Left renal pelvis (tissue), 4 donors: ENCODE measurements at places on chromosomes 6 and 20. TPM values are rescaled to one million over a fixed set of nuclear protein-coding genes. Genes with fewer than 3 reads are reported as not detected.

The SLC22A23 gene
- polyA plus RNA-seq: 8.9 TPM

- DNase-seq: no peak
Observed at GRCh38 chr6:128290221-128290620, 230.2 kb downstream of the PTPRK start.

DNA sequence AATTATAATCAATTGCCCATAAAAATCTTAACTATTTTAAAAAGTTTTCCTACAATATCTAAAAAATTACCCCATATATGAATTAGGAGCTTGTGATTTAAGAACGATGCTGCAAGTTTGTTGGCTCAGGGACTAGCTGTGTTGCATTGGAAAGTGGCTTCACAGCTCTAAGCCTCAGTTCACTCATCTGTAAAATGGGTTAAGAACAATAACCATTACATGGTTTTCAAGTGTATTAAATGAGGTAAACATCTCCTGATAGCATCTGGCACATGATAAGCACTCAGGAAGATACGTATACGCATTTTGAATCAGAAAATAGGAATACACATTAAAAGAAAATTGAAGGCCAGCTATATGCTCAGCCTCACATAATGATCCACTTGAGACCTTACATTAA, 76.4 kb downstream of the ARHGAP18 start:
- DNase-seq: no peak

The ID4 gene
- polyA plus RNA-seq: 134 TPM

The FOXO3 gene
- 47.4 TPM for polyA plus RNA-seq

The PAX1 gene
- polyA plus RNA-seq: not detected

DNA sequence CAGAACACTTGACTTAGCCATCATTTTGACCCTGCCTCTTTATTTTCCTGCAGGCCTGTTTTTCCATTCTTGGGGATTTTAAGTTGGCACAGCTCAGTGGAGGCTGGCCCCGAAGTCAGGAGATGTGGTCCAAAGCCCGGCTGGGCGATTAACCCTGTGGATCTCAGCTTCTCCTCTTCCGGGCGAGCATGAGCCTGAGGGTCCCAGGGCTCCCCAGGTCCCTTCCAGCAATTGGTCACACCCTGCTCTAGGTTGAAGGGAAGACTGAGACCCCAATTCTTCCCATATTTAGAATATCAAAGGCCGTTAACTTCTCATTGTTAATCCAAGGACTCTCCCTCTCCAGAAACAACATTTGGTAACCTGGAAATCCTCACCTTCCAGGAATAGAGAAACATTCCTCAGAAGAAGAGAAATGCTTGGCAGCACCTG, 2.3 kb downstream of the THBS2 start:
- no peak for DNase-seq

The HEY2 gene
- polyA plus RNA-seq: 6.9 TPM

GRCh38 chr6:37584654-37585522, 85.2 kb upstream of the CCDC167 start:
- DNase-seq: no peak

GRCh38 chr6:38656896-38657295, 17.2 kb upstream of the BTBD9 start:
- DNase-seq: no peak

DNA sequence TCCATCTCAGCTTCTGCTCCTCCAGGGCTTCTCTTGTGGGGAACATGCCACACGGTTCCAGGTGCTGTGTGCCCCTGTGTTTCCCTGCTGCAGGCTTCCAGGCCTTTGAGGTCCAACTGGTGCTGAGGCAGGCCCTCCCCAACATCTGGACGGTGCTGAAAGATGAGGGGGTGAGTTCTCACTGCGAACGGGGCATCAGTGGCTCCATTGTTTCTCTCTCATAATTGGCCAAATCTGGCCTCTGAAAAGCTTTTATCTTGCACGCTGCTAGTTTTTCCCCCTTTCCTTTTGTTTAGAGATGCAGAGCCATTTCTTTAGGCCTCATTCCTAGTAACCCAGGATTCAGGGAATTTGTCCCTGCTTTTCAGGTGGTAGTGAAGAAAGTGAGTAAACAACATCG, 8.6 kb downstream of the PNLDC1 start:
- no peak for DNase-seq

The EDN1 gene
- polyA plus RNA-seq: 4.6 TPM

The C20orf144 gene
- polyA plus RNA-seq: 0.45 TPM

- no peak for DNase-seq
Observed at GRCh38 chr6:11021714-11022113, 22.4 kb downstream of the ELOVL2 start.

GRCh38 chr6:161168281-161168891, 105.5 kb downstream of the AGPAT4 start:
- no peak for DNase-seq

DNA sequence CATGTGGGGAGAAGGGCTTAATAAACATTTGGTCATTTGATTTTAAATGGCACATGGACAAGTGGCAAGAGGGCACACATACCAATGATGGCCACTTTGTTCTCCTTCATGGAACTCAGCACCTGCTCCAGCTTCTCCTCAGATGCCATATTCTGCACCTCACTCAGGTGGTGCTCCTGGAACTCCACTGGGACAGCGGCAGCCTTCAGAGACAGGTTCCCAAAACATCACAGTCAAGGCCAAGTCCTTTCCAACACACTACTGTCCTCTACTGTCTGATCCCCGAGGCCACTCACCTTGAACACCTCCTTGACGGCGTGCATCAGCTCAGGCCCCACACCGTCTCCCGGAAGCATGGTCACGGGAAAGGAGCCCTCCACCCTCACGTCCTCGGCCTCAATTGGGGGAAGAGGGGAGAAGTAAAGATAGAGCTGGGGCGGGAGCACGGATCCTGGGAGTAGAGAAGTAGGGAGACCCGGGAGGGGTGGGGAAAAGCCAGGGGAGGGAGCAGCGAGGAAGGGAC, 591 bp downstream of the IDH3B start:
- no peak for DNase-seq

DNA sequence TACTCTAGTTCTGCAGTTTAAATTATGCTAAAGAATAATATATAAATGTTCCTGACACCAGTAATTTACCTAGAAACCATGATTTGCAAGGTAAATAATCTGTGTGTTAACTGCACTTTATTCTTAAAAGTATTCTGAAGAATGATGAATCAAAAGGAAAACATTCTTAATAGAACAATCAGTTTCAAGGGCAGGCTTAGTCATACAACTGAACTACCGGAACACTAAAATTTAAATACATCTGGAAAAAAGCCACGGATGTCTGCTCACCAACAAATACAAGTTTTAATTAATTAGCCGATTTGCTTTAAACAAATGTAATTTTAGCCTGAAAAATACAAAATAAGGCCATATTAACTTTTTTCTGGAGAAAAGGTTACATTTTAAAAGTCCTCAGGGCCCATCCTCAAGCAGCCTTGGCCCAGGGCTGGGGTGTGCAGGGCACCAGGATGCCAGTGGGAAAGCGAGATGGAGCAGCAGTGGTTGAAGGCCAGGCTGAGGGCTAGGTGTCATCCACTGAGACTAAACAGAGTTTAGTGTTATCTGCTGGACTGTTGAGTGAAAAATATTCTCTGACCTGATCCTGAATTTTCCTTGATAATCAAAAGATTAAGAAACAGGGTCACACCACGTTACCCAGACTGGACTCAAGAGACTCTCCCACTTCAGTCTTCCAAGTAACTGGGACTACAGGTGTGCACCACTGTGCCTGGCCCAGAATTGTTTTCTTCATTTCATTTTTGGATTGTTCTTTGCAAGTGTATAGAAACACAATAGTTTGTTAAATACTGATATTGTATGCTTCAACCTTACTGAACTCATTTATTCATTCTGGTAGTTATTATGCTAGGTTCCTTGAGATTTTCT, 88.2 kb upstream of the DST start:
- no peak for DNase-seq

The CNR1 gene
- polyA plus RNA-seq: 1.2 TPM

- no peak for DNase-seq
Observed at GRCh38 chr20:47711046-47711752, 74.1 kb downstream of the SULF2 start.

GRCh38 chr20:62856931-62857619, 4.5 kb downstream of the TCFL5 start:
- no peak for DNase-seq

DNA sequence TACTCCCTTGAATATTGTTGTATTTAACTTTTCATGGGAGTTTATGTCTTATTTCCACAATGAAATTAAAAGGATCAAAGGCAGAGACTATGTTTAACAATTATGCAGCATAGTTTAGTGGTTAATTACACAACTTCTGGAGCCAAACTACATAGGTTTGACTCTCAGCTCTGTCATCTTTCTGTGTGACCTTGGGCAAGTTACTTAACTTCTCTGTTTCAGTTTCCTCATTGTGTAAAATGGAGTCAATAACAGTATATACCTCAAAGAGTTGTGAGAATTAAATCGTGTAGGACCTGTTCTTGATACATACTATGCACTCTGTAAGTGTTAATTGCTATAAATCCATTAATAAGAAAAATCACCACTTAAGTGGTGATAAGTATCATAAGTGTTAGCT, 48.3 kb downstream of the BTBD9 start:
- DNase-seq: no peak

- DNase-seq: peak; percentile 69
Observed at GRCh38 chr20:13546497-13547131, 92.1 kb downstream of the TASP1 start.

DNA sequence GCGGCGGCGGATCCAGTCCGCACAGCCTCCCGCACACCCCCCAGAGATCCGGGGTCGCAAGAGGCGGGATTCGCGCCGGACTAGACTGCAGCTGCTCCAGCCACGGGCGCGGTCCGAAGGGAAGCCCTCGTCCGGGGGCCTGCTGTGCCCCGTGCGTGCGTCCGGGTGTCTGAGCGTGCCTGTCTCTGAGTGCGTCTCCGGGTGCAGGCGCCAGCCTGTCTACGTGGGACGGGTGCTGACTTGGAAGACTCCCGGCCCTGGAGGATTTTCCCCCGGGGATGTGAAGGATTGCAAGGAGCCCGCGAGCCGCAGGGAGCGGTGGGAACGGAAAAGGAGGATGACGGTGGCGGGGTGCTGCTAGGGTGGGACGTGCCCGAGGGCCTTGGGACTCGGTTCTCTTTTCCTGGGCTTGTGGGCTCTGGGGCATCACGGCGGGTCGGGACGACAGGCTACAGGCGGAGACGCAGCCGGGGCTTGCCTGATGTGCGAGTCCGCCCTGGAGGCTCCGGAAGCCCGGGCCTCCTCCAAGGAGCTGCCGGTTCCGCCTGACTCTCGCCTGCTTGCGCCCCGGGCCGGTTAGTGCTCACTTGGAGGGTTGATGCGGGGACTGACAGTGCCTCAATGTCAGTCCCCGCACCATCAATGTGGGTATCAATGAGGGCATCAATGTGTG, 5.7 kb downstream of the MAFB start:
- no peak for DNase-seq

The MCHR2 gene
- polyA plus RNA-seq: not detected

The ERVFRD-1 gene
- 0.33 TPM for polyA plus RNA-seq

The CST1 gene
- not detected for polyA plus RNA-seq

- no peak for DNase-seq
Observed at GRCh38 chr6:157912326-157912725, 69.3 kb upstream of the SYNJ2 start.

GRCh38 chr6:14425805-14426204, 308.2 kb downstream of the CD83 start:
- DNase-seq: no peak

DNA sequence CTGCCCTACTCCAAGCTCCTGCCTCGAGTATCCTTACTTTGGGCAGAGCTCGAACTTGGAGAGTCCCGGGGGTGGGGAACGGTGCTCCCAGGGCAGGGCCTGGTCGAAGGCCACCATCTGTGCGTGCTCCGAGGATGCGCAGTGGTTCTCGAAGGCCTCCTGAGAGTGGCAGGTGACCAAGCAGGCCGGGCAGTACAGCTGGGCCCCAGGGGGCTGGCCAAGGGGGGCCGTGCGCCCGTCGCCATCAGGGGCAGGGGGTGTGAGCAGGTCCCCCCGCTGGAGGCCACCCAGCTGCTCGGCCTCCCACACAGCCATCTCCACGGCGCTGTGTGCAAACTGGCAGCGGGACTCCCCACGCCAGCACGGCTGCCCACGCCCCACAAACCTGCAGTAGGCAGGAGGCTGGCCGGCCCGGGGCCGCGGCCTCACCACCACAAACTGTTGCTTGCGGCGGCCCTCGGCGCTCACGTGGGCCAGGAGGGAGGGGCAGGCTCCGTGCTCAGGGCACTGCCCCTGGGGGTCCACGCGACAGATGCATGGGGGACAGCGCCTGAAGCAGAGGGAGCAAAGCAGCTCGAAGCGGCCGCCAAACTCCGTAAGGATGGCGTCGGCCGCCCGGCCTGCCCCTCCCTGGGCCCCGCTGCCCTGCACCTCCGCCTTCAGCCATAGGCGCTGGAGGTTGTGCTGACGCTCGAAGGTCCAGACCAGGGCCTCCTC, 1.8 kb downstream of the HELZ2 start:
- DNase-seq: no peak

DNA sequence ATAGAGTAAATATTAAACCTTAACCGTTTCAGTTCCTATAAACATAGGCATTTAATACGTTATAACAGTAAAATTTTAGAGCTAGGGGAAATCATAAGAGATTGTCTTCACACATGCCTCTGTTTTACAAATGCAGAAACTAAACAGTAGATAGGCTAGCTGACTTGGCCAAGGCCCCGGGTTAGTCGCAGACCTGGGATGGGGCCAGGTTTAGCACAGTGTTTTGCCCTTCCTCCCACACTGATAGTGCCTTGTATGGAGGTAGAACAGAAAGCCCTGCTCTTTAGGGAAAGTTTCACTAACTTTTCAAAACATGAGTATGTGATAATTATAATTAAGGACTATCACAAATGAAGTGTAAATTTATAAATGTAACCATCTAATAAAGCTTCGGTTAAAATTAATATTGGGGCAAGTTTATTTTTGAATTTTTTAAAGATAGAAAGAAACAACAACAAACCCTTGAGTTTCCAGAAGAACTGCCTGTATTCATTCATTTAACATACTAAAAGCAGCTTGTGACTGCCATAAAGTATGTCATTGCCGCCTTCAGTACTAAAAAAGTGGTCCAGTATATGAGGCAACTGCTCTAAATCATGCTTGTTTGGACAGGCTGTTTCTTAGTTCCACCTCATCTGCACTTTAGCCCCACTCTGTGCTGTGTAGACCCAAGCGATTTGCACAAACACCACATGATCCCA, 62.5 kb upstream of the LOC128125822 start:
- DNase-seq: no peak

The CRIP3 gene
- 8.1 TPM for polyA plus RNA-seq

The FAM162B gene
- polyA plus RNA-seq: 9.1 TPM

The TREM1 gene
- polyA plus RNA-seq: 0.34 TPM

DNA sequence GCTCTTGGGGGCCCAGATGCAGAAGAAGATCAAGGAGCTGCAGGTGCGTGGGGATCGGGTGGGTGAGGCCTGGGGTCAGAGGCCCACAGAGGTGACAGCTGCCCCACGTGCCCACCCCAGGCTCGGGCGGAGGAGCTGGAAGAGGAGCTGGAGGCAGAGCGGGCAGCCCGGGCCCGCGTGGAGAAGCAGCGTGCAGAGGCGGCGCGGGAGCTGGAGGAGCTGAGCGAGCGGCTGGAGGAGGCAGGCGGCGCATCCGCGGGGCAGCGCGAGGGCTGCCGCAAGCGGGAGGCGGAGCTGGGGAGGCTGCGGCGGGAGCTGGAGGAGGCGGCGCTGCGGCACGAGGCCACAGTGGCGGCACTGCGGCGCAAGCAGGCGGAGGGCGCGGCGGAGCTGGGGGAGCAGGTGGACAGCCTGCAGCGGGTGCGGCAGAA, 41.5 kb downstream of the MYH7B start:
- peak; percentile 18 for DNase-seq
